ENCODE measurements at places on chromosomes 1 and 21.

- DNase-seq: no peak
These were observed 29.9 kb downstream of the MRAP start for GRCh38 chr21:32328595-32328994.

GRCh38 chr1:156391701-156392100 lies 22.7 kb downstream of the RHBG start:
- DNase-seq: no peak

- DNase-seq: no peak
These were observed 24.0 kb downstream of the HENMT1 start for GRCh38 chr1:108636876-108637275.

GRCh38 chr1:1093610-1093943 lies 19.5 kb upstream of the RNF223 start:
- DNase-seq: no peak

- DNase-seq: no peak
These were observed 316.0 kb downstream of the VAV3 start for GRCh38 chr1:107649023-107649422.

GRCh38 chr1:3981261-3981660 lies 81.2 kb upstream of the C1orf174 start:
- no peak for DNase-seq

DNA sequence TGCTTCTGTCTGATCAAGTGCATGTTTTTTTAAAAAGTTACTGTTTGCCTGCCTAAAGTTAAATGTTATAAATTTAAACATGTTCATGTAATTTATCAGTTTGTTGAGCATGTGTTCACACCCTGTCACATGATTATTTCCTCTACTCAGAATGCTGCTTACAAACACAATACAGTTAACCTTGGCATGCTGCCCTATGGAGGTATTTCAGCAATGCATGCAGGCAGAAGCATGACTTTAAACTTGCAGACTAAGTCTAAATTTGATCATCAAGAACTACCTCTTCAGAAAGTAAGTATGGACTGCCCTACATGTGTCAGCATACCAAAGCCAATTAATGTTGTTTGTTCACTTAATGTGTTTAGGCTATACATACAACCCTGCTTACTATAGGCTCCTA lies 161.6 kb downstream of the LRRC40 start:
- DNase-seq: no peak

DNA sequence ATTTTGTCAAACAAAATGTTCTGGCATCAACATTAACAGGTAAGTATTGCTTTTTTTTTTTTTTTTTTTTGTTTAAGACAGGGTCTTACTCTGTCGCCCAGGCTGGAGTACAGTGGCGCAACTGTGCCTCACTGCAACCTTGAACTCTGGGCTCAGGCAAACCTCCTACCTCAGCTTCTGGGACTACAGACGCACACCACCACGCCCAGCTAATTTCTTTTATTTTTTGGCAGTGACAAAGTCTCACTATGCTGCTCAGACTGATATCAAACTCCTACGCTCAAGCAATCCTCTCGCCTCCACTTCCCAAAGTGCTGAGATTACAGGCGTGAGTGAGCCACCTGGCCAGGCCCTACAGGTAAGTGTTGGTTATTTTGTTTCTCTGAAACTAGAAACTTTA lies 2.4 kb downstream of the TUT4 start:
- no peak for DNase-seq

GRCh38 chr1:24567792-24568388 lies 12.0 kb downstream of the NCMAP start:
- peak; percentile 10 for DNase-seq

DNA sequence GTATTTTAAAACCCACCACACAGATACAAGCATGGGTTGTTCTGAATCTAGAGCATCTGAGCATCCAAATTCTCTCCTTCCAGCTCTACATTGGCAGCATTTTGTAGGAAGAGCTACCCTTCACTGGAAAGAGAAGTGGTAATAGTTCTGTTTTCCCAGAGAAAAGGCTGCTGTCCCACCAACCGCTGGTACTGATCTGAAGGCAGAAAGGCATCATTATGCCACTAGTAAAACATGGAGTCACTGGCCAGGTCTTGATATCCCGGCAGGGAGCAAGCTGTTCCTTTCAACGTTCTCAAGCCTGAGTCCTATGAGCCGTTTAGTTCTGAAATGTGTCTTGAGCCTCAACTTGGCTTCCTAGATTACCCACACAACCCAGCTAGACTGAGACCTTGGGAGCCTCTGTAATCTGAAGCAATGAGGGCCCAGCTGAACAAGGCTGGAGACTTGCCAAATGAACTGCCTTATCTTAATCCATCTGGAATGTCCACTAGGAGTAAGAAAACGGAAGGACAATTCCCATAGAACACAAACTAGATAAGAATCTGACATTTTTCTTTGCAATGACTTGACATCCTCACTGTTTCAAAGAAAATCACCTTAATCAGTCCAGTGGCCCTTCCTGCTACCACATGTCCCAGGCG lies 116.8 kb downstream of the KCNH1 start:
- no peak for DNase-seq

GRCh38 chr1:234089396-234089795 lies 184.9 kb downstream of the SLC35F3 start:
- no peak for DNase-seq

DNA sequence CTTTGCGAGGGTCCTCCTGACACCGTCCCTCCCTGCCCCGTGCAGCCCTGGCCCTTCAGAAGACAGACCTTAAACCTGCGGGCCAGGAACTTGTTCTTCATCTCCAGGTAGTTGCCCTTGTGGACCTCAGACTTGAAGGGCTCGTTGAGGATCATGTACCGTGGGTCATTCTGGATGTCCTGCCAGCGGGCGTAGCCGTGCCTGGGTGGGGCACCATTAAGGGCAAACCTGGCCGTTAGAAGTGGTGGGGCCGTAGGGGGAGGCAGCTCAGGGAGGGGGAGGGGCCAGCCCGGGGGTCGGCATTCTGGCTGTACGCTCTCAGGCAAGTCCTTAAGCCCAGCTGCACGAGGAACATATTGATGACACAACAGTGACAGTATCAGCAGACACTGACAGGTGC lies 64.6 kb downstream of the KCNAB2 start:
- DNase-seq: no peak

- no peak for DNase-seq
These were observed 47.9 kb upstream of the DYNLT5 start for GRCh38 chr1:66704177-66704875.

GRCh38 chr1:45348966-45349677 lies 8.9 kb upstream of the MUTYH start:
- peak; percentile 68 for DNase-seq

- DNase-seq: no peak
These were observed 4.8 kb downstream of the VASH2 start for GRCh38 chr1:212955098-212955497.

DNA sequence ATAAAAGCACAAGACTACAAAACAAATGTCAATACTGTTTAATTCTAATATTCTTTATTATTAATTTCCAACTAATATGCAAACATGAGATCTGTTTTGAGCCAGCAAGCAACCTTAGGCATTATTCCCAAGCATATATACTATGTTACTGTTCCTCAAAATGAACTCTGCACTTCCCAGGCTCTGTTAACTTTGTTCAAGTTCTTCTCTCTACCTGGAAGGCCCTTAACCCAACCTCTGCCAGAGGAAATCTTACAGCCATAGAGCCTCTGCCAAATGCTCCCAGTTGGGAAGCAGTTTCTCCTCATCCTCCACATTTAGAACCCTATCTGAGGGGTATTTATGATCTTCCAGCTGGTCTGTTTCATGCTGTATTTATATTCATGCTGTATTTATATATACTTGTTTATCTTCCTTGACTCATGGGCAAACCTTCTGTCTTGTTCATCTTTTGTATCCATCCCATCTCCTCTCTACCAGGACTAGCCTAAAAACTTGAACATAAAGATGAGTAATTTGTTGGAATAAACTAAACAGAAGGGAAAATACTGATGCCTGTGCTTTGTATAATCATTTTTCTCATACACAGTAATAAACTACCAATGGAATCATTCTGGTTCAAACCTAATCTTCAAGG lies 5.3 kb downstream of the IVNS1ABP start:
- DNase-seq: no peak

GRCh38 chr1:17542645-17543044 lies 3.1 kb downstream of the ARHGEF10L start:
- no peak for DNase-seq

- DNase-seq: no peak
These were observed 61.0 kb upstream of the CSF1 start for GRCh38 chr1:109849655-109850054.

- DNase-seq: no peak
These were observed 424.1 kb downstream of the CAMTA1 start for GRCh38 chr1:7209336-7209735.

GRCh38 chr1:154856049-154856448 lies 14.0 kb downstream of the KCNN3 start:
- DNase-seq: no peak

- DNase-seq: no peak
These were observed 6.9 kb upstream of the ADAR start for GRCh38 chr1:154614901-154615300.

GRCh38 chr1:156666862-156667609 lies 10.2 kb downstream of the NES start:
- DNase-seq: no peak

DNA sequence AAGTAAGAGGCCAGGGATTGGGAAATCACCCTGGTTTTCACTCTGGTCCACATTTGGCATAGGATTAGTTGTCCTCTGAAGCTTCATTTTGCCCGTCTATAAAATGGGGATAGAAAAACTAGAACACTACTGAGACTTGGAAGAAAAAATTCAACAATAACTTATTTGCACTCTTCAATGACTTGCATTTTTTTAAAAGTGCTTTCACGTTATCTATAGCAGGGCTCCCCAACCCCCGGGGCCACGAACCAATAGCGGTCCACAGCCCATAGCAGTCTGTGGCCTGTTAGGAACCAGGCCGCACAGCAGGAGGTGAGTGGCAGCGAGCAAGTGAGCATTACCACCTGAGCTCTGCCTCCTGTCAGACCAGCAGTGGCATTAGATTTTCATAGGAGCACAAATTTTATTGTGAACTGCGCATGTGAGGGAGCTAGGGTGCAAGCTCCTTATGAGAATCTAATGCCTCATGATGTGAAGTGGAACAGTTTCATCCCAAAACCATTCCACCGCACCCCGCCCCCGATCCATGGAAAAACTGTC lies 2.8 kb downstream of the KIAA1614 start:
- no peak for DNase-seq

DNA sequence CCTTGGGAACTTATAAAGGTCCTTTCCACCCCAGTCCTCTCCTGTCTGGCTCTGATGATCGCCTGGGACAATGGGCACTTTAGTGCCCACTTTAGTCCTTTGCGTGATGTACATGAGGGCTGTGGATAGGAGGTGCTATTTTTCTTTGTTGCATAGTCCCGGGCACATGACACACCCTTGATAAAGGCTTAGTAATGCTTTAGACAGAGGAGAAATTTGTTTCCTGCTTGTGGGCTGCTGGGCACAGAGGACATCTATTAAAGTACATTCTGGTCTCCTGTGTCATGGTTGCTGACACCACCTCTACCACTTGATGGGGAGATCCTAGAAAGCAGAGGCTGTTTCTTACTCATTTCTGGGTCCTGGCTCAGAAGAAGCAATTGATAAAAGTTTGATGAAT lies 5.4 kb upstream of the KNCN start:
- no peak for DNase-seq

GRCh38 chr1:245365095-245366020 lies 210.6 kb downstream of the KIF26B start:
- DNase-seq: no peak

- no peak for DNase-seq
These were observed 1.6 kb upstream of the RAB7B start for GRCh38 chr1:206004826-206005225.

DNA sequence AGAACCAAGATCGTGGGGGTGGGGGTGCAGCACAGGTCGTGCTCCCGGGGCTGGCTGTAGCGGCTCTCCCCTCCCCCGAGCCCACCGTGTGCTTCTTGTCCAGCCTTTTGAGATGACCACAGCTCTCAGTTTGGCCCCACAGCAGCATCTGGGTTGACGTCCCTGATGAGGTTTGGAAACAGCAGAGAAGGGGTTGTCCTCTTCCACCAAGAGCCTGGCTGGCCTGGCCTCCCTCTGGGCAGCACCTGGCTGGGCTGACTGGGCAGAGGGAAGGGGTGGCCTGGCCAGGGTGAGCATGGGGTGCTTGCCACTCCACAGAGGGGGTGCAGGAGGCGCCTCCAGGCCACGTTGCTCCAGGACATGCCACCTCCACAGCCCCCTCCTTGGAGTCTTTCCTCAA lies 61.5 kb downstream of the SKI start:
- DNase-seq: no peak

DNA sequence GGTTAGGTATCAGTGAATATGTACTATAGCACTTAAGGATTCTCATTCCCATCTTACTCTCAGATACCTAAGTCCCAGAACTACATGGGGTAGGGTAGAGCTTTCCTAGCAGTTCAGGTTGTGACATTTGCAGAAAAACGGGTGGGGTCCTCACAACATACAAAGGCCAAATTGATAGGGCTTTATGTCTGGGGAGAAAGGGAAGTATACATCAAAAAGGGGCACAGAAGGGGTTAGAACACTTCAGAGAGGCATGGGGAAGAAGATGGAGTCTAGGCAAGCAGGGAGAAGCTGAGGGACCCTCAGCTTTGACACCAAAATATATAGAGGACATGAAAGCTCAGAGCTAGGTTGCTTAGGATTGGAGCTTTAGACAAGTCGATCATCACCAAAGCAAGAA lies 3.6 kb downstream of the UROD start:
- DNase-seq: no peak

DNA sequence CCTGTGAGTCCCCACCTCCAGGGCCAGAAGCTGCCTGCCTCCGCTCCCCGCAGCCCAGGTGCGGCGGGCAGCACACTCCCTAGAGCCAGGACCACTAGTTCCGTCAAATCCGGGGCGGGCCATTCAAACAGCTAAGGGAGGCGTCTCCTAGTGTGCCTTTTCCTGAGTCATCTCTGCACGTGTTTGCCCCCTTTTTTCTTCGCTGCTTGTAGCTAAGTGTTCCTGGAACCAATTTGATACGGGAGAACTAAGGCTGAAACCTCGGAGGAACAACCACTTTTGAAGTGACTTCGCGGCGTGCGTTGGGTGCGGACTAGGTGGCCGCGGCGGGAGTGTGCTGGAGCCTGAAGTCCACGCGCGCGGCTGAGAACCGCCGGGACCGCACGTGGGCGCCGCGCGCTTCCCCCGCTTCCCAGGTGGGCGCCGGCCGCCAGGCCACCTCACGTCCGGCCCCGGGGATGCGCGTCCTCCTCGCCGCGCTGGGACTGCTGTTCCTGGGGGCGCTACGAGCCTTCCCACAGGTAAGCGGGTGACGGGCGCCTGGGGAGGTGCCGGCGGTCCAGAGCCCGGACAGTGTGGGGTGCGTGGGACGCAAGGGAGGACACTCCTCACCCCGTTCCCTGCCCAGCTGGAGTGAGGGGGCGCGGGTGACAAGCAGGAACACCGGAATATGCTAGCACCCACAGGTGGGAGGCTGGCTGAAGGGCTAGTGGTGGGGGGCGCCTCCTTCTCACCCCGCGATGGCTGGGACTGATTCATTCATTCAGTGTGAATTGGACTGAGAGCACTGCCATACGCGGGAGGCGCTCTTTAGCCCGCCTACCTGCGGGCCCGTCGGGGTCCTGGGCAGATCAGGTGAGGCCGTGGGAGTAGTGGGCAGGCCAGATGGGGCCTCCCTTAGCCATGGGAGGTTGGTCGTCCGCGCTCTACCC lies at the start of gene TNFRSF8:
TNFRSF8 (plus strand) TSS at position 163 of the 932 bp plus-strand sequence; CDS start at position 459, 296 bp downstream.
- DNase-seq: no peak

Measured in LNCaP clone FGC (cell line).